Testis (tissue), 5 donors: ENCODE measurements at places on chromosomes 11 and 22. TPM values are rescaled to one million over a fixed set of nuclear protein-coding genes. Genes with fewer than 3 reads are reported as not detected.

GRCh38 chr11:87976009-87976408, 199.2 kb downstream of the RAB38 start:
- H3K4me3 ChIP-seq: no peak overlapping the region
- no peak overlapping the region for H3K27ac ChIP-seq
- H3K27me3 ChIP-seq: no peaks in the 10 kb centered on the region
- no peak for DNase-seq

GRCh38 chr11:61827571-61828378, at the start of gene FADS2:
Gene FADS2, plus strand, starts transcription at chr11:61828300. Its CDS starts 91 bp downstream, at chr11:61828391.
- no peaks in the 10 kb centered on the region for H3K27me3 ChIP-seq
- peak within 1 kb of the TSS; percentile 91 for H3K27ac ChIP-seq
- peak; percentile 96 for DNase-seq
- H3K4me3 ChIP-seq: peak within 1 kb of the TSS; percentile 72

DNA sequence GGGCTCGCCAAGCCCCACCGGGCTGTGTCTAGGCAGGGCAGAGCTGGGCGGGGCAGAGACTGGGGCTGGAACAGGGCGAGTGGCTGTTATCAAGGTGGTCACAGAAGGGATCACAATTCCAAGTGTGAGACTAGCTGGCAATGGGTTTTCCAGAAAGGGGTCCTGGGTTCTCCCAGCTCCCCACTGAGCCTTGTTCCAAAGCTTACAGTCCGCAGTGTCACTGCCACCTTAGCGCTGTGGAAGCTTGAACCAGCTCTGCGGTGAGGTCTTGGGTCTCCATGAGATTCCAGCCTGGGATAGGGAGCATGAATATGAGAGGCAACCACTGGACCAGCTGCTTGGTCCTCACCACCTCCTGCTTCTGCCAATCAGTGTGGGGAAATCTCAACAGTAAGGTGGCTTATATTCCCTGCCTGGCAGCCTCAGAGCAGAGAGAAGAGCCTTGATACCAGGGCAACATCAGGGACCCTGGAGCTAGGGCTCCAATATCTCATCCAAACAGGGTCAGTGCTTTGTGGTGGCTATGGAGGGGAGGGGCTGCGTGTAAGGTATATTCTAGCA, 831 bp downstream of the CD44 start:
- H3K36me3 ChIP-seq: no peaks in the 10 kb centered on the region
- H3K27me3 ChIP-seq: no peaks in the 10 kb centered on the region
- H3K27ac ChIP-seq: no peak overlapping the region
- H3K4me3 ChIP-seq: peak overlapping the region; percentile 54
- no peaks in the 10 kb centered on the region for H3K4me1 ChIP-seq

- peaks cover 5% of the 10 kb centered on the region for H3K4me1 ChIP-seq
- H3K27me3 ChIP-seq: no peaks in the 10 kb centered on the region
- no peak overlapping the region for H3K4me3 ChIP-seq
Observed at GRCh38 chr11:13966013-13966412, 3.5 kb downstream of the SPON1 start.

DNA sequence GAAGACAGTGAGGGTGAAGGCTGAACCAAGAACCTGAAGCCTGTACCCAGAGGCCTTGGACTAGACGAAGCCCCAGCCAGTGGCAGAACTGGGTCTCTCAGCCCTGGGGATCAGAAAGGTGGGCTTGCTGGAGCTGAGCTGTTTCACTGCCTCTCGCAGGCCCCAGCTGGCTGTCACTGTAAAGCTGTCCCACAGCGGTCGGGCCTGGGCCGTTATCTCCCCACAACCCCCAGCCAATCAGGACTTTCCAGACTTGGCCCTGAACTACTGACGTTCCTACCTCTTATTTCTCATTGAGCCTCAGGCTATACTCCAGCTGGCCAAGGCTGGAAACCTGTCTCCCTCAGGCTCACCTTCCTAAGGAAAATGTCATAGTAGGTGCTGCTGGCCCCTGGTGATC, 4.1 kb downstream of the PPP1CA start:
- H3K4me1 ChIP-seq: peaks cover 19% of the 10 kb centered on the region
- no peaks in the 10 kb centered on the region for H3K27me3 ChIP-seq
- no peak overlapping the region for H3K4me3 ChIP-seq
- no peak overlapping the region for H3K27ac ChIP-seq
- no peak for DNase-seq

GRCh38 chr22:35275580-35275979, 18.3 kb downstream of the HMGXB4 start:
- no peaks in the 10 kb centered on the region for H3K4me1 ChIP-seq
- no peaks in the 10 kb centered on the region for H3K27me3 ChIP-seq
- H3K27ac ChIP-seq: no peak overlapping the region
- no peak for DNase-seq
- H3K4me3 ChIP-seq: no peak overlapping the region

- no peak overlapping the region for H3K4me3 ChIP-seq
- no peak for DNase-seq
- no peaks in the 10 kb centered on the region for H3K27me3 ChIP-seq
- no peak overlapping the region for H3K27ac ChIP-seq
- no peaks in the 10 kb centered on the region for H3K36me3 ChIP-seq
- H3K4me1 ChIP-seq: no peaks in the 10 kb centered on the region
Observed at GRCh38 chr11:9176550-9176949, 85.2 kb upstream of the SCUBE2 start.

GRCh38 chr11:45368697-45369096, 82.6 kb upstream of the SYT13 start:
- no peak overlapping the region for H3K4me3 ChIP-seq
- peaks cover 7% of the 10 kb centered on the region for H3K4me1 ChIP-seq
- H3K36me3 ChIP-seq: no peaks in the 10 kb centered on the region
- no peak for DNase-seq
- no peaks in the 10 kb centered on the region for H3K27me3 ChIP-seq

DNA sequence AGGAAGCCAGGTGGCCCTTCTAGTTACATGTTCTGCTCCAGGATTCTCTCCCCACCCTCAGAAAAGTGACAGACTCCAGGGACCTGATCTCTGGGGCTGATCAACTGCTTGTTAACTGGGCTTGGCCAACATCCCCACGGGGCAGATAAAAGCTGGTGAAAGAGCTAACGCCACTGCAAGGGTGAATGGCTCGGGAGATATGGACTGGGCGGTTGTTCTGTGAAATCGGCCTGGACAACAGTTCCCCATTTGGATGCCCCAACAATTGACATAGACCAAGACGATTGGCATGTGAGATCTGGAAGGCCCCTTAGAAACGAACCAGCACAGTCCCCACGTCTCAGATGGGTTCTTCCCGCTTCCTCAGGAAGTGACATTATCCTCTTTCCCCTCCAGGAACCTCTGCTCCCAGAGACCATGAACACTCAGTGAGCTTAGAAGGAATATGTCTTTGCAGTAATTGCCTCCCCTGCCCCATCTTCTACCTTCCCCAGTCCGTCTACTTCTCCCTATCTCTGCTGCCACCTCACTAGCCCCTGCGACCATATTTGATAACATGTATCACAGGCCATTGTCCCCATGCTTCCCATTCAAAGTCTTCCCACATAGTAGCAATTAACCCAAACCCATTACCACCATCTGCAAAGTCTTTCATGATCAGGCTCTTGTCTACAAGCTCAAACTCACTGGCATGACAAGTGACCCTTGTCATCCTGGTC, 5.6 kb upstream of the PRG2 start:
- no peaks in the 10 kb centered on the region for H3K36me3 ChIP-seq
- DNase-seq: no peak
- no peaks in the 10 kb centered on the region for H3K4me1 ChIP-seq
- H3K27me3 ChIP-seq: no peaks in the 10 kb centered on the region

The OR52H1 gene
- total RNA-seq: 1.9 TPM

The OR10G4 gene
- total RNA-seq: 4.6 TPM
